ENCODE measurements at places on chromosomes 12 and 14.

DNA sequence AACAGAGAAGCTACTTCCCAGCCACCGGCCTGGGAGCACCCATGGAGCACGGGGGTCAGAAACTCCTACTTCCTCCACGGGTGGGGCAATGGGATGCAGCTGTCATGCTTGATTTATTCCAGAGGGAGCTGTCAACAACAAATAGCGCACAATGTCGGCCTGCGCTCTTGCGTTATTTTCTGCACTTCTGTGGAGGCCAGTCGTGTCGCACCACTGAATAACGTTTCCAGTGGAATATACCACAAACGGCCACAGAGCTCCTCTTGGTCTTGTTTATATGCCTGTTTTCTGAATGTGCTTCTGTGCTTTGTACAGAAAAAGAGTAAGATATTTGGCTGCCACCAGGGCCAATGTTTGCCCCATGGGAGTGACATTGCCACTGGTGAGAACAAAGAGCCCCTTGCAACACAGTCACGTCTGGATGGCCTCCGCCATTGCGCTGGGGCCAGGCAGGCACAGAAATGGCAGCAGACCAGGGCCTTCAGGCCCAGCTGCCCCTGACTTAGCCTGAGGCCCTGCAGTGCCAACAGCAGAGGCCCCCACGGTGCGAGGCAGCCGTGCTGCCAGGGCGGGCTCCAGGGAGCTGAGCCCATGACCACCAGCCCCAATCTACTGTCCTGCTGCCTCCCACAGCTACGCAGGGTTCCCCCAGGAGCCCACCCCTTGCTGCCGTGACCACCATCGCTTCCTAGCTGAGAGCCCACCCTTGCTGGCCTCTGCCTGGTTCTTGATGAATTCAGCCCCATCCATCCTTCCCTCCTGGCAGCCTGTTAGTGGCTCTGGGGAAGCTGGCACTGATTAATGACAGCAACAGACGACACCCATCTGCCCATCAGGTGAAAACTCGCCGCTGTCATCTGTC, 28.9 kb upstream of the TMEM179 start:
- no peak for DNase-seq
- H3K4me3 ChIP-seq, result no peak overlapping the region
- no peak overlapping the region for H3K27ac ChIP-seq
- no peaks in the 10 kb centered on the region for H3K4me1 ChIP-seq
- H3K27me3 ChIP-seq, result peaks cover 87% of the 10 kb centered on the region

DNA sequence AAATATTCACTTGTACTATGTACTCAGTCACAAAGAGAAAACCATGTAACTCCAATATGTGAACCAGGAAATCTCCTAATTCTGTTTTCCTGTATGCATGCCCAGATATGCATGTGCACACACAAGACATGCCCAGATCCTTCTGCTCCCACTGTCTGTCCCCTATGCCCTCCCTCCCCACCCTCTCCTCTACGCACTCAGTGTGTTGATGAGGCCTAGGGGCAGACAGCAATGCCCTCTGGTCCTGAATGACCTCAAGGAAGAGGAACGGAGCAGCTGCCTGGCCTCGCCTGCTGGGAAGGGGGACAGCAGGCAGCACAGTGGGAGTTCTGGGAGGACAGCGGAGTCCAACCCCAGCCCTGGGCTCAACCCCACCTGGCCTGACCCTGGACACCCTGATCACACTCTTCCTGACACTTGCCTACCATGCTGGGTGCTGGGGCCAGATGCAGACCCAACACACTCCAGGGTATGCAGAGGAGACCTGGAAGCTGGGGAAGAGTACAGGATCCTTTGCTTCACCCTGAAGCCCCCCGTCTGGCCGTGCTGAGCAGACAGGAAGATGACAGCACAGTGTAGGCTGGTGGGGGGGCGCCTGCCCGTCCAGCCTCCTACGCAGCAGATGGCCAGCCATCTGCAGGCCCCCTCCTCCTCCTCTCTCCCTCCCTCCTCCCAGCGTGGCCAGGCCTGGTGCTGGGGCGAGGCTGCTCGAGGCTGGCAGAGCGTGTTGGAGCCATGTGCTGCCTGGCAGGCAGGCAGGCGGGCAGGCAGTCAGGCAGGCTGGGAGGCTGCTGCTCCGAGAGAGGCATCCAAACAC, 106.6 kb upstream of the NCOR2 start:
- H3K4me1 ChIP-seq, result peaks cover 16% of the 10 kb centered on the region
- no peaks in the 10 kb centered on the region for H3K36me3 ChIP-seq
- peak overlapping the region; percentile 74 for H3K27ac ChIP-seq

DNA sequence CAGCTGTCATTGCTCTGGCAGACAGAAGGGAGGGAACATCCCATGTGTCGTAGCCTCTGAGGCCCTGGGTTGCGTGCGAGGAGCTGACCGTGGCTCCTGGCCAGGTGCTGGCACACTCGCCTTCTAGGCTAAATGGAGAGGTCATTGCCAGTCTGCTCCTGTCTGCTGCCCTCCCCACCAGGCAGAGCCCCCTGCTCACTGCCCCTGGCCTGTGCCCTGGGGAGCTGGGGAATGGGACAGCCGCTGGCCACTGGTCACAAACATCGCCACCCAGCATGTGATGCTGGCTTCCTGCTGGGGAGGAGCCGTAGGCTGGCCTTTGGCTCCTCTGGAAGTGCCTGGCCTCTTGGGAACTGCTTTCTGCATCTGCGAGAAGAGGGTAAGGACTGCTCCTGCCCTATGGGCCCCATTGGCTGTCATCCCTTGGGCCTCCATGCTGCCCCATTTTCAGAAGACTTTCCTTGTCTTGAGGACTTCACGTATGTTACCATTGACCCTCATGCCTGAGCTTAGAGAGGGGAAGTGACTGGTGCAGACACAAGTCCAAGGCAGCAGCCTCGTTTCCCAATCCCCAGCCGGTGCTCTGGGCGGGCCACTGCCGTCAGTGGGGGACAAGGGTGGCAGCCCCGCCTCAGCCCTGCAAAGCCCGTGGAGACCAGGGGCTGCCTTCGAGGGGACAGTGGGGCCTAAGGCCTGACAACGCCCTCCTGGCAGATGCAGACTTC, 2.0 kb upstream of the TNFAIP2 start:
- H3K4me3 ChIP-seq, result peak overlapping the region; percentile 66
- H3K27me3 ChIP-seq, result no peaks in the 10 kb centered on the region
- DNase-seq, result no peak
- H3K27ac ChIP-seq, result peak overlapping the region; percentile 91
- H3K36me3 ChIP-seq, result no peaks in the 10 kb centered on the region

- DNase-seq, result no peak
- H3K4me1 ChIP-seq, result no peaks in the 10 kb centered on the region
- H3K36me3 ChIP-seq, result no peaks in the 10 kb centered on the region
- peak overlapping the region; percentile 86 for H3K4me3 ChIP-seq
Observed at GRCh38 chr14:52951681-52952554, 1.1 kb upstream of the FERMT2 start.

DNA sequence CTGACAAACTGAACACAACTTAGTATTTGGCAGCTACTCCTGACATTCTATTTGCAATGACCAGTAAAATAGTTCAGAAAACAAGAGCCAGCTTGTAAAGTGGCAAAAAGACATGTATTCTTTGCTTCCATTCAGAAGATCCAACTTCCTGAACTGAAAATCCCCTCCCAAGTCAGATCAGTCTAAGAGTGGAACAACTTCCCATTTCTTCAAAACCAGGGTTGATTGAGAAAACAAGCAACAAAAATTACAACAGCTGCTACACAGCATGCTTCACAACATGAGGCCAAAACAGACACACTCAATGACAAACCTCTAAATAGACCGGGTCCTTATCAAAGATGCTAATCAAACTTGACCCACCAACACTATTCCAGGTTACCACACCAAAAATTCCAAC, 40.3 kb downstream of the CIT start:
- DNase-seq, result no peak
- no peak overlapping the region for H3K4me3 ChIP-seq
- no peaks in the 10 kb centered on the region for H3K4me1 ChIP-seq
- H3K27me3 ChIP-seq, result no peaks in the 10 kb centered on the region
- H3K36me3 ChIP-seq, result no peaks in the 10 kb centered on the region

DNA sequence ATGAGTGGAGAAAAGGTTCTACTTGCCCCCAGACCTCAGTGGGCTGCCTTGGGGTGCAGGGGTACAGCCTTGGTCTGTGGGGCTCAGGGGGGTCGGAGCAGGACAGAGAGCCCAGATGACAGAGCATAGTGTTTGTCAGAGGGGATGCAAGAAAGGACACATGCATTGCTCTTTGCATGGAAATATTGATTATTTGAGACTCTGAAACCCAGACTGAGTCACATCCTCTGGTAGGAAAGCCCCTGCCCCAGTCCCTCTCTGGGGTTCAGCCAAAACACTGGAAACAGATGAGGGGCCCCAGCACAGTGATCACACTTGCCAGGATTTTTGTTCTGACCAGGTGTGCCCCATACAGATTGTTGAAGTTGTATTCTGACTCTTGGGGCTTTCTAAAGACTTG, 1094.4 kb downstream of the BCL11B start:
- no peak overlapping the region for H3K27ac ChIP-seq
- no peak overlapping the region for H3K4me3 ChIP-seq
- no peaks in the 10 kb centered on the region for H3K27me3 ChIP-seq
- DNase-seq, result no peak
- no peaks in the 10 kb centered on the region for H3K36me3 ChIP-seq

DNA sequence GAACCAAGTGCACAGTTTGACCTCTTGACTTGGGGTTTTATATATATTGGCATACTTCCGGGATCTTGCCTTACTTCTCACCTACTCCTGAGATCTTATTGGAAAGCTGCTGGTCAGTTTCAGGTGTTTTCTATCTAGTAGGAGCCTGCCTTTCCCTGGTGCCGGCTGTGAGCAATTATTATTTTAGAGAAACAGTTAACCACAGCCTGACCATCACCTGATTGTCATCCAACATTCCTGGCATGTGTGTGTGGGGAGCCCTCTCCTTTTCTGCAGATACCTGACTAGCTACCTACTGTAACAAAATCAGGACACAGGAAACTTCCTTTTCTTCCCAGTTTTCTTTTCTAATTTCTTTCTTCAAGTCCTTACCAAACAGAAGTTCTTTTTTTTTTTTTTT, 220.4 kb downstream of the ATP23 start:
- H3K27ac ChIP-seq, result no peak overlapping the region
- no peak for DNase-seq
- H3K4me1 ChIP-seq, result no peaks in the 10 kb centered on the region

GRCh38 chr12:52179396-52179973, 12.3 kb downstream of the KRT80 start:
- H3K4me1 ChIP-seq, result peaks cover 31% of the 10 kb centered on the region
- no peaks in the 10 kb centered on the region for H3K27me3 ChIP-seq
- DNase-seq, result no peak
- H3K27ac ChIP-seq, result no peak overlapping the region

GRCh38 chr12:108618079-108618952, 15.4 kb downstream of the SELPLG start:
- no peak for DNase-seq
- no peaks in the 10 kb centered on the region for H3K36me3 ChIP-seq
- peaks cover 41% of the 10 kb centered on the region for H3K4me1 ChIP-seq
- no peak overlapping the region for H3K4me3 ChIP-seq
- no peak overlapping the region for H3K27ac ChIP-seq

DNA sequence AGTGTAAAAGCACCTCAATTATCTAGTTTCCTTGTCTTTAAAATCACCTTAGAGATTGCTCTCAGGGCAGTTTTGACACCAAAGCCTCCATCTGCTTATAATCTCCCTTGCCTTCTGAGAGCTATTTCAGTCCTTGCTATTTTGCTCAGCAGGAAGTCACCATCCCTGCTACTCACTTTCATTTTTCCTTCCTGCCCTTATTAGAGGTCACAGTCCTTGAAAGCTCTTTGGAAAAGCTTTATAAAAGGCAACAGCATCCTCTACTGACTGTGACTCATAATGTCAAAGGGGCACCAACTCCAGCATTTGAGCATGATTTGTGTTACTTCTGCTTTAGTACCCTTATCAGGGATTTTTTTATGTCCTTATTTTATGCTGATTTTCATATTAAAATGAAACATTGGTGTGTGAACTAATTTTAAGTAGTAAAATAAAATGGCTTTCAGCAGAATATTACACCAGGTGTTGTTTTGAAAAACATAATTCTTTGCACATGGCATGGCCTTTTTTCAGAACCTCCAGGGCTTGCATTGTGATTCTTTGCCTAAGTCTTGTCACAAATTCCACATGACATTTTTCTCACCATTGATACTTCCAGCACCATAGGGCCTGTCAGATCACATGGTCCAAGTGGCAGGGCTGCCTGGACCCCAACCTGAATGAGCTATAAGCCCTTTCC, 213.0 kb downstream of the ADAMTS20 start:
- H3K27ac ChIP-seq, result no peak overlapping the region
- H3K4me3 ChIP-seq, result no peak overlapping the region
- H3K27me3 ChIP-seq, result no peaks in the 10 kb centered on the region
- no peak for DNase-seq
- H3K36me3 ChIP-seq, result no peaks in the 10 kb centered on the region
- no peaks in the 10 kb centered on the region for H3K4me1 ChIP-seq

- no peaks in the 10 kb centered on the region for H3K36me3 ChIP-seq
- H3K4me1 ChIP-seq, result no peaks in the 10 kb centered on the region
- H3K27ac ChIP-seq, result no peak overlapping the region
- H3K4me3 ChIP-seq, result no peak overlapping the region
Observed at GRCh38 chr12:46887870-46888269, 62.1 kb upstream of the SLC38A4 start.

GRCh38 chr12:109553483-109553882, 19.8 kb downstream of the MMAB start:
- no peak for DNase-seq
- H3K36me3 ChIP-seq, result no peaks in the 10 kb centered on the region
- no peak overlapping the region for H3K27ac ChIP-seq

- H3K27ac ChIP-seq, result no peak overlapping the region
- no peaks in the 10 kb centered on the region for H3K4me1 ChIP-seq
- no peak for DNase-seq
- peaks cover 8% of the 10 kb centered on the region for H3K27me3 ChIP-seq
- H3K36me3 ChIP-seq, result no peaks in the 10 kb centered on the region
Observed at GRCh38 chr14:36173161-36173560, 3.4 kb downstream of the PTCSC3 start.

- peaks cover 15% of the 10 kb centered on the region for H3K4me1 ChIP-seq
- no peaks in the 10 kb centered on the region for H3K36me3 ChIP-seq
- H3K4me3 ChIP-seq, result no peak overlapping the region
- no peaks in the 10 kb centered on the region for H3K27me3 ChIP-seq
Observed at GRCh38 chr12:2395354-2395977, 342.7 kb downstream of the CACNA1C start.

DNA sequence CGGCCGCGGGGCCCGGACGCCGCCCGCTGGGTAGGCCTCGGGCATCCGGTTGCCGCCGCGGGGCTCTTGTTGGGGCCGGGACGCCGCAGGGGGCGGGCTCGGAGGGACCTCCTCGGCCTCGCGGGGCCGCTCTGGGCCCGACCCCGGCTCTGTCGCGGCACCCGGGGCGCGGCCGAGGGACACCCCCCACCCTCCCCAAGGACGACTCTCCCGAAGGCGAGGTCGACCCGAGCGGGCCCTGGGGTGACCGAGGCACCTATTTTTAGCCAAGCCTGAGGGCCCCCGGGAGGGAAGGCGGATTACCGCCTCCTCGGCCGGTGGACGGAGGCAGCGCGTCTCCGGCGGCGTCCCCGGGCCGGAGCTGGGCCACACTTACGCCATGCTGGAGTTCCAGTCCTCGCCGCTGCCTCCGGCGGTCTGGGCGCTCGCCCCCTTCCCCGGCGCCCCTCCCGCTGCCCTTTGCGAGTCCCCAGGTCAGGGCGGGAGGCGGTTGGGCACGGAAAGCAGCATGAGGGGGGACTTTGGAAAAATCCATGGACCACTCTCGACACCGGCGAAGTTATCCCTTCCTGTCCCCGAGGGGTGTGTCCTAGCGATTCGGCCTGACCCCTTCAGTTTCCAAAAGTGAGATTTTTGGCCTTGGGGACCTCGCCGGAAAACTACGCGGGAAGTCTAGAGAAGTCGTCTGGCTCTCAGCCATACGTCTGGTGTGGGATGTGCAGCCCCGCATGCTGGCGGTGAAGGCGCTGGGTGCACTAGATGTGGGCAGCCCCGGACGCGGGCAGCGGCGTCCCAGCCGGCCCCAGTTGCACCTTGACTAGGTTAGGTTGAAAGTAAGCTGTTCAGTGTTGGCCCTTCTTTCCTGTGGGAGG, 699 bp downstream of the KTN1 start:
- no peaks in the 10 kb centered on the region for H3K27me3 ChIP-seq
- H3K4me1 ChIP-seq, result peaks cover 75% of the 10 kb centered on the region
- H3K4me3 ChIP-seq, result peak overlapping the region; percentile 96
- DNase-seq, result no peak

Data from esophagus squamous epithelium (tissue), 5 donors.